Activated CD8-positive, alpha-beta memory T cell treated with anti-CD3 and anti-CD28 coated beads for 1 hour (primary cell): ENCODE measurements at places on chromosomes 6 and 20.
A peak's percentile ranks its signal among the peaks of the same experiment; 100 is the strongest.

GRCh38 chr6:25027221-25027916 is 91.6 kb upstream of the RIPOR2 start:
- no peak for DNase-seq

DNA sequence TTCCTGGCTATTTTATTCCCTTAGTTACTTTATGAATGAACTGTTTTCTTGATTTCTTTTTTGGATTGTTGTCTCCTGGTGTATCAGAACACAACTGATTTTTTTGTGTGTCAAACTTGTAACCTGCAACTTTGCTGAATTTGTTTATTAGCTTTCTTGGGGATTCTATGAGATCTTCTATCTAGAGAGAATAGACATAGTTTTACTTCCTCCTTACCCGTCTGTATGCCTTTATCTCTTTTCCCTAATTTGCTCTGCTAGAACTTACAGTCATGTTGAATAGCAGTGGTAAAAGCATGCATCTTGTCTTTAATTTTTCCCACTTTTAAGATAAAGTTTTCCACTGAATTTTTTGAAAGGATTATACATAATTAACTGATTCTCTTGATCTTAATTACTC is 13.2 kb downstream of the RNF146 start:
- no peak for DNase-seq

- DNase-seq, result no peak
Measured at GRCh38 chr6:161654209-161654608, 380.3 kb upstream of the AGPAT4 start.

DNA sequence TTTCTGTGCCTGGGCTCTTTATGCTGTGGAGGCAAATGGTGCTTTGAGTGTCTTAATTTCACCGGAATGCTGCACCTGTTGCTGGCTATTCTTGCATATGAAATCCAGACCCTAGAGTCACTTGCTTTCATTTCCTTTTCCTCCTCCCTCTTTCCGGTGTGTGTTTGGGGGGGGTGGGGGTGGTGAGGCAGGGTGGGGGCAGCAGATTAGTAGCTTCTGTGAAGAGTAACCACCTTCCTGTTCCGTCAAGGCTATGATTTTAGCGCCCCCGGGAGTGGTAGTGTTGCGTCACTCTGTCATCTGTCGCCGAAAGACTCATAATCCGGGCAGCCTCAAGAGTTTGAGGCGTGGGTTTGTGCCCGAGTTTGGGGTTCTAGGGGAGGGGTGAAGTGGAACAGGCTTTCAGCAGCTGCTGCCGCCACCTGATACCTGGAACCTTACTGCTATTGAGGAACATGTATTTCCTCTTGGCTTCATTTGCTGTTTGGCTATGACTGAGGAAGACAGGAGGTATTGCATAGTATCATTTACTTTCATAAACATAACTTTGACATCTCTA is 49.1 kb downstream of the UTRN start:
- DNase-seq, result peak; percentile 36

DNA sequence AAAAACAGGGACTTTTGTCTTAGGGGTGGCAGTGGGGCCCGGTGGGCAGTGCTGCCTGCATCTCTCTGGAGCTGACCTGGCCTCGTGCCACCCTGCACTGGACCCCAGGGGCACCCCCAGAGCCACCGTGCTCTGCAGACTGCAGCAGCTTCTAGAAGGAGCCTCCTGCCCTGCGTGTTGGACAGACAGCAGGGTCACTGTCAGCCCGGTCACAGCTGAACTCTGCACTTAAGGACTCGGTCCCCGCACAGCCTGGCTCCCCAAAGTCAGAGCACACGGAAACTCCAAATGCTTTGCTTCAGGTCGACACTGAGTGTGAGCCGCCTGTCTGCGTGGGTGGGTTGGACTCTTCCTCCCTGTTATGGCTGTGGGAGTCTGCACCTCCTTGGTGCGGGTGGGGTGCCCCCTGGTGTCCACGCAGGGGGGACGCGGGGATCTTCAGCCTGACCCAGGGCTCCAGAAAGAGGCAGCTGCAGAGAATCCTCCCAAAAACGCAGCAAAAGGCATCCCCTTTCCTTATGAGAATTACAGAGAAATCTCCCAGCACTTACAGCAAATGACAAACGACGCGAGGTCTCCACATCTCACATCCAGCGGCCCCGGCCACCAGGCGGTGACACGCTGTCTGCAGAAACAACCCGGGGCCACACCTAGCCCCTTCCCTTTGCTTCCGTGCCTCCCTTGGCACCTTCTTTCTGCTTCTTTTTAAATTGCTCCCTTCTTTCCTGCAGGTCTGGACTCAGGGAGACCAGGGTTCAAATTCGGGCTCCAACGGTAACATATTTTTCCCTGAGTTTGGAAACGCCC is 36.3 kb upstream of the DACT2 start:
- no peak for DNase-seq

DNA sequence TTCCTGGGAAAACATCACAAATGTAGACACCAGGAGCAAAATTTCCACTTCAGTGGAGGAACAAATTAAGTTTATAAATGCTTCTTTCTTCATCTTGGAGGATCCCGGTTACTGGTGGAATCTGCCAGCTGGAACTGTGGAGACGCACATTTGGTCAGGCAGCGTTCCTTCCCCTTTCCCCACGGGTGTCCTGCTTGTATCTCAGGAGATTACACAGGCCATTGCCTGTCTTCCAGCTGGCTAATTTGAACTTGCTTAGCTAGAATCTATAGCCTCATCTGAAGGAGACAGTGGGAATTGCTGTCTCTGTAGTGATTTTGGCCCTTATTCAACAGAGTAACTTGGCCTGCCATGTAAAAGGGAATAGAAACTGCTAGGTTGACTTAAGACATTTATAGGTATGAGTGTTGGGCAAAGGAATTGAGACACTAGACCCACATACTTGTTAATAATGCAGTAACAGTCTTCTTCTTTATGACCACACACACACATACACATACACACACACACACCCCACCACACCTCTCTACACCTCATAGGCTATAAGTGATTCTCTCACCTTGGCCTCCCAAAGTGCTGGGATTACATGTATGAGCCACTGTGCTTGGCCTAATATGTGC is 34.4 kb downstream of the TSBP1 start:
- DNase-seq, result no peak
